ENCODE measurements at places on chromosomes 3 and 15.

- no peak for DNase-seq
Measured at GRCh38 chr3:98603580-98603979, 10.2 kb upstream of the CPOX start.

- DNase-seq, result peak; percentile 77
Measured at GRCh38 chr15:60396958-60397771, 621 bp downstream of the ANXA2 start.

DNA sequence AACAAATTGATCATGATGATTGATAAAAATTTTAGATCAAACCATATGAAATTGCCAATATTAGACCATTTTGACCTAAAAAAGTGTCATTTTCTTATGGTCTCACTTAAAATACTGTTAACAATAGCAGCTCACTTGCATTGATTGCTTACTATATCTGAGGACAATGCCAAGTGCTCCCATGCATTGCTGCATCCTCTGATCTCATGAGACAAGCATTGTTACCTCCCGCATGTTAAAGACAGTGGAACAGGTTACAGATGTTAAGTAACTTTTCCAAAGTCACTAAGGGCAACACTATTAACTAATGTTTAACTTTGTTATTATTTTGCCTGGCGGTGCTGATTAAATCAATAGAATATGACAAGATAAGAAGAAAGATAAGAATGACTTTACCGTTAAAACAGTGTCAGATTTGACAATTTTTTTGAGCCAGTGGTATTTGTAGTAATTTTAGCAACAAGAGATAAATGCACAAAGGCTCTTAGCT is 69.3 kb downstream of the PPM1L start:
- no peak for DNase-seq

DNA sequence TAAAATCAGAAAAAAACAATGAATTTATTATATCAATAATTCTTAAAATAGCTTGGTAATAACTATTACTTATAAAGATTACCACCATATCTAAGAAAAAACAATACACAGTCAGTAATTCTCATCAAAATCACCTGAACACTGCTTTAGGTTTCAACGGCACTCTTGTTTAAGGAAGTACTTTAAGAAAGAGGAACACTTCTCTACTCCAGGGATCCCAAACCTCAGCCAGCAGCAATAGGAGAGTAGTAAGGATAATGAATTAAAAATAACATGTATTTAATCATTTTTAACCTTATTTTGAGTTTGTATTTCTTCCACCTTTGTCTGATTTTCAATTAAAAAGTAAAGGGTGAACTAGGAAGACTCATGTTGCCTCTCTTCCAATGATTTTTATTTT is 494.0 kb upstream of the NR2F2 start:
- no peak for DNase-seq

- no peak for DNase-seq
Measured at GRCh38 chr3:34078418-34078817, 280.0 kb downstream of the PDCD6IP start.

DNA sequence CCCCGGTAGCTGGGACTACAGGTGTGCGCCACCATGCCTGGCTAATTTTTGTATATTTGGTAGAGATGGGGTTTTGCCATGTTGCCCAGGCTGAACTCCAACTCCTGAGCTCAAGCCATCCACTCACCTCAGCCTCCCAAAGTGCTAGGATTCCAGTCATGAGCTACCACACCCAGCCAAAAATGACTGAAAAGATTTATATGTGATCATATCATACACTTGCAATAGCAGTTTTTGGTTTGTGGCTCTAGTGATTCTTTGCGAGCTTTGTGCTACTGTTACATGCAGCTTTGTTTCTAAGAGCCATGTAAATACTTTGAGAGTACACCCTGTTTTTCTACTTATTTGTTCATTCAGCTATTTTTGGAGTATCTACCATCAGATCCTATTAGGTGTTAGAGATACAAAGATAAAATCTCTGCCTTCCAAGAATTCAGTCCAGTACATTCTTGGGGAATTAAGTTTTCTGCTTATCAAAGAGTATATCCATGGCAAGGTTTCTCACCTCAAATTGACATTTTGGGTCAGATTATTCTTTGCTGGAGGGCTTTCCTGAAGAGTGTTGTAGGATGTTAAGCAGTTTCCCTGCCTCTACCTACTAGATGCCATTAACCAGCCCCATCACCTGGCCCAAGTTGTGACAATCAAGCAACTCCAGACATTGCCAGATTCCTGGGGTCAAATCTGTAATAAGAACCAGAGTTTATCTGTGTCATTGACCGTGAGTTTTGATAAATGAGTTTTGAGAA is 15.0 kb downstream of the SNAP23 start:
- DNase-seq, result no peak

DNA sequence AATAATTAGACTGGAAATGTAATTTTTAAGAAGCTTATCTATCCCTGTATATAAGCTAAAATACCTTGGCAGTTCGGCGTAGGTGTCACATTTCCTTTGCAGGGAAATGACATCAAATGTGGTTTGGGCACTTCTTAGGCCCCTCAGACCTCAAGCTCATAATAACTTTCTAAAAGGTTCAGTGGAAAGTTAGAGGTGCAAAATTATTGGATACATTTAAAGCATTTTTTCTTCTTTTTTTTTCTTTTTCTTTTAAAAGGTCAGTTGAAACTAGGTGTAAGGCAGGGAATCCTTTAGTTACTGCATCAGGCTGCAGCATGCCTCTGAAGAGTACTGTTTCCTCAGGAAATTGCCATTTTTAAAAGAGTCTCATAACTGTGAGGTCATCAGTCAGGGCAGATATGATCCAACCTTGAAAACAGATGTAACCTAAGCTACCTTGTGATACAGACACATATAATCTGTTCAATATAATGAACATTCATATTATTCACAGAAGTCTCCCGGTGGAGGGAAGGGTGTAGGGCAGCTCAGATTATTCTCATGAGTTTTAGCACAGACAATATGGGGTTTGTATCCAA is 4.8 kb downstream of the SACM1L start:
- DNase-seq, result peak; percentile 10

- DNase-seq, result no peak
Measured at GRCh38 chr15:53297828-53298227, 461.6 kb downstream of the WDR72 start.

- no peak for DNase-seq
Measured at GRCh38 chr3:188955919-188956318, 215.9 kb upstream of the TPRG1 start.

DNA sequence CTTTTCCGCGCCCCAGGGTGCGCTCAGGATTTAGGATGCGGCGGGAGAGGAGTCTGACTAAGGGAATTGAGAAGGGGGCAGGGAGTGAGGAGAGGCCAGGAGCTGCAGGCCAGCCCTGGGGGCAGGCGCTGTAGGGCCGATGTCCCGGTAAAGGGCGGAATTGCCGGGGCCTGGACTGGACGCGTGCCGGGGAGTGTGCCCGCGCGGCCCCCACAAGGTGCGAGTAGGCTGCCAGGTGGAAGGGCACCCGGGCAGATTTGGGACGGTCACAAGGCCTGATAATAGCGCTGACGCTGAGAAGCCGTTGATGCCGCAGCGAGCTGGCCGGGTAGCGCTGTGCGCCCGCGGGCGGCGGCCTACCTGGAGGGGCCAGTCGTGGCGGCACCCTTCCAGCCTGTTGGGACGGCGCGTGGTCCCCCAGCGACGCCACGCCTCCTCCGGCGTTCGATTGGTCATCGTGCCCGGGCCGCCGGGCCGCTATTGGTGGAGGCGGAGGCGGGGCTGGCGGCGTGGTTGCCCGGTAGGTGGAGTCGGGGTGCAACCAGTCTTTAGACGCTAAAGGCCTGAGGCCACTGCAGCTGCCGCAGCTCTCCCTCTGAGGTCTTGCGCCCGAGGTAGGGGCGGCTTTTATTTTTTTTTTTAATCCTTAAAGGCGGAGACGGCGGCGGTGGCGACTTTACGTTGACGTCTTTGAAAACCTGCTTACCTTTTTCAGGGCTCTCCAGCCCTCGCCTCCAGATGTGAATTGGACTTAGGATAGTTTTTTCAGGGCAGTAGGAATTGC is 903 bp downstream of the SLC25A38 start:
- DNase-seq, result peak; percentile 93

GRCh38 chr15:61633951-61634350 is 404.8 kb upstream of the RORA start:
- DNase-seq, result no peak

GRCh38 chr3:20604659-20605058 is 418.7 kb upstream of the SGO1 start:
- DNase-seq, result no peak

DNA sequence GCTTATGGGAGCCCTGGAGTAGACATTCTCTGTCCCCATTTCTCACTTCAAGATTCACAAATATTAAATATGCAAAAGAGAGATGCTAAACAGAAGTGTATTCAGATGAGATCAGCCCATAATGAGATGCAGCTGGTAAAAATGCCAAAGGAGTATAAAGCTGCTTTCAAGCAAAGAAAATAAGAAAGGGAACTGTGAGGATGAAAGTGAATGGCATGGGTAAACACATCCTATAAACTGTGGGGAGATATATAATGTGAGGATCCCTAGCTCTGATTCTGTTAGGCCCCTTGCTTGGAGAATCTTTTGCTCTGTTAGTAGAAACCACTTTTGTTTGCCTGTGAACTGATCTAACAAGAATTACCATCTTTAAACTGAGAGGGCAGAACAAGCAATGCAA is 396.6 kb downstream of the SOX2 start:
- no peak for DNase-seq

GRCh38 chr3:144963810-144964209 is 992.2 kb downstream of the DIPK2A start:
- DNase-seq, result no peak

GRCh38 chr3:149673393-149673792 is 15.6 kb upstream of the WWTR1 start:
- DNase-seq, result no peak

- peak; percentile 92 for DNase-seq
Measured at GRCh38 chr3:187062526-187063177, 76.6 kb downstream of the RPL39L start.

Data from mammary epithelial cell (primary cell).